ENCODE measurements at places on chromosomes 7 and 10.

DNA sequence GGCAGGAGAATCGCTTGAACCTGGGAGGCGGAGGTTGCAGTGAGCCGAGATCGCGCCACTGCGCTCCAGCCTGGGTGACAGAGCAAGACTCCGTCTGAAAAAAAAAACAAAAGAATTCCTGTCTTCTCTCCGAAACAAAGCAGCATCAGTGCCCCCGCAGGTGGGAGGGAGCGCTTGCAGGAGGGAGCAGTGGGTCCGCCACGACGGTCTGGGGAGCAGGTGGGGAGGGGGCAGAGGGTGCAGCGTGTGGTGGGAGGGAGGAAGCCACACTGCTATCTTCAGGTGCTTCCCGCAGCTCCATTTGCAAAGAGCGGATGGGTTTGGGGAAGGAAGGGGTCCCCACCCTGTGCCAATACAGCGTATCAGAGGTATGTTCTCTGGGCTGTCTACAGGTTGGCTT, 31.7 kb downstream of the LIMK1 start:
- no peak for DNase-seq

DNA sequence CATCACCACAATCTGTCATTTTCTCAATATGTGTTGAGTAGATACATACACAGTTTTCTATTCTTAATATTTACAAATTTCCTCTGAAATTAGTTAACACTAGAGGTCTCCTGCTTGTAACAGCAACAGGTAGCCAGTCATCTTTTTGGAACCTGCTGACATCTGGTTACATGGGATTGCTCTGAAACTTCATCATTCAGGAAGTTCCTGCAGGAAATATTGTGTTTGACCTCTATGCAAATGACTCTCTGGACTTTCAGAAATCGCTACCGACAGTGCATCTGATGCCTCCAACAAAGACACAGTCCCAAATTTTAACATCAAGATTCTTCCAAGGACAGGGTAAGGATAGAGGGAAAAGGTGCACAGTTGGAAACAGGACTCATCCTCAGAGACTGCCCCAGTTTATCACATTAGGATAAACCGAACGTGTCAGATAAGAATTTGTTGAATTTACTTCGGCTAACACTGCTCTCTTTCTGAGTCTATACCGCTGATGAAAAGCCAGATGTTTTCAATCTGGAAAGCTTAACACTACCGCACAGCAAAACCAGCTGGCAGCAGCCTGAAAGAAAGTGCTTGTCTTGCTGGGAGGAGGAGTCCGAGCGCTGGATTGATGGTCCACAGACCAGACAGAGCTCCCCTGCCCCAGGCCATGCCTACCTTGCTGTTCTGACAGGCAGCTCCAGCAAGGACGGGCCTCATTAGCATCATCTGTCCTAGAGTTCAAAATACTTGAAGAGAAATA, 633.4 kb downstream of the PARD3 start:
- no peak for DNase-seq

DNA sequence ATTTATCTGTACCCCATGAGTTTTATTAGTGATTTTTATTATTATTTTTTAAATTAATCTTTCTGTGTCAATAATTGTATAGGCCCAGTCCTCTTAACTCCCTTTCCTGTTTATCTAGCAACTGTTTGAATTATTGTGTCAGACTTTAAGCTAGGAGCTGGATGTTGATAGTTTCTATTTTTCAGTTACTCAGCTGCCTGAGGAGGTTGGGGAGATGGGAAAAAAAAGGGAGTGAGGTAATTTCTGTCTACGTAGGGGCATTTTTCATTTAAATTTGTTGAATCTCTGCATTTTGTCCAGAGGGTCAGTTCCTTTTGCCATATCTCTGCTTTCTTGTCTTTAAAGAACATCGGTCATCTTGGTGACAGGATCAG, 5.0 kb upstream of the ZNF518A start:
- no peak for DNase-seq

- no peak for DNase-seq
These were observed 42.9 kb downstream of the TAX1BP1 start for GRCh38 chr7:27782849-27783248.

- no peak for DNase-seq
These were observed 1.8 kb downstream of the PALD1 start for GRCh38 chr10:70480239-70480861.

GRCh38 chr10:117454502-117454901, 79.3 kb upstream of the PDZD8 start:
- no peak for DNase-seq

DNA sequence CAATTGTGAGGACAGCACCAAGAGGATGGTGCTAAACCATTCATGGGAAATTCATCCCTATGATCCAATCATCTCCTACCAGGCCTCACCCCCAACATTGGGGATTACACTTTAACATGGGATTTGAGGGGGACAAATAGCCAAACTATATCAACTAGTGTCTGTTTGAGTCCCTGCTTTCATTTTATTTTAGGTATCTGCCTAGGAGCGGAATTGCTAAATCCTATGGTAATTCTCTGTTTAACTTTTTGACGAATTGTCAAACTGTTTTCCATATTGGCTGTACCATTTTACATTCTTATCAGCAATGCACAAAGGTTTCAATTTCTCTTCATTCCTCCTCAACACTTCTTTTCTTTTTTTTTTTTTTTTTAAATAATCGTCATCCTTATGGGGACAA, 318.4 kb upstream of the NRP1 start:
- DNase-seq: no peak

DNA sequence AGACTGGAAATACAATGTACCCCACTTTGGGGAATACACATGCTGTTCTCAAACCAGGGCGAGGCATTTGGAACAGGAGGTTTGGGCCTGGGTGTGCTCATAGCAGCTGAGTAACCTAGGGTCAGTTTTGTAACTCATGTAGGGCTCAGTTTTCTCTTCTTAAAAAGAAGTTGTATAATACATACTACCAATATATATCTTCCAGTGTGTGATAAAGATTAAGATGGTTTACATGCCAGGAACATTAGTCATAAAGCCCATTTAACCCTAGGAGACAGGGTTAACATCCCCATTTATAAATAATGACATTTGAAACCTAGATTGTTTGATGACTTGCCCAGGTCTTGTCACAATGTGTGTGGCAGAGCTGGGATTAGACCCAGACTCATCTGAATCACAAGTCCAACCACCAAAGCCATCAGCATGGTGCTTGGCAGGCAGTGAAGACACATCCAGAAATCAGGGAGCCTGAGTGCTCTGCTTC, 6.0 kb downstream of the AKR1B10 start:
- no peak for DNase-seq

DNA sequence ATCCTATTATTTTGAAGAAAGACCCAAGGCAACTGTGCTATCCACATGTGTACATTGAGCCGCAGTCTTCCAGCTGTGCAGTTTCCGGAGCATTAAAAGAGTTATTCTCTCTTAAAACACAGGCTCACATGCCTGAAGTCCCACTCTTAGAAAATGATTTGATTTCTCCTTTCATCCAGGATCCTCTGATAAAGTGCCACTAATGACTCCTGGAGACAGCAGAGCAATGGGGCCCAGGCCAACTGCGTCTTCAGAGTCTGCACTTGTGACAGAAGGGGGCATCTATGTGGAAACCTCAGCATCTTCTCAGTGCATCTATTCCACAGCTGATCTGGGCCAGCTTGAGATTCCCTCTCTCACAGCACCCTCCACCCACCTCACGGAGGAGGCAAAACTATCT, 482.1 kb upstream of the AKR1E2 start:
- DNase-seq: no peak

DNA sequence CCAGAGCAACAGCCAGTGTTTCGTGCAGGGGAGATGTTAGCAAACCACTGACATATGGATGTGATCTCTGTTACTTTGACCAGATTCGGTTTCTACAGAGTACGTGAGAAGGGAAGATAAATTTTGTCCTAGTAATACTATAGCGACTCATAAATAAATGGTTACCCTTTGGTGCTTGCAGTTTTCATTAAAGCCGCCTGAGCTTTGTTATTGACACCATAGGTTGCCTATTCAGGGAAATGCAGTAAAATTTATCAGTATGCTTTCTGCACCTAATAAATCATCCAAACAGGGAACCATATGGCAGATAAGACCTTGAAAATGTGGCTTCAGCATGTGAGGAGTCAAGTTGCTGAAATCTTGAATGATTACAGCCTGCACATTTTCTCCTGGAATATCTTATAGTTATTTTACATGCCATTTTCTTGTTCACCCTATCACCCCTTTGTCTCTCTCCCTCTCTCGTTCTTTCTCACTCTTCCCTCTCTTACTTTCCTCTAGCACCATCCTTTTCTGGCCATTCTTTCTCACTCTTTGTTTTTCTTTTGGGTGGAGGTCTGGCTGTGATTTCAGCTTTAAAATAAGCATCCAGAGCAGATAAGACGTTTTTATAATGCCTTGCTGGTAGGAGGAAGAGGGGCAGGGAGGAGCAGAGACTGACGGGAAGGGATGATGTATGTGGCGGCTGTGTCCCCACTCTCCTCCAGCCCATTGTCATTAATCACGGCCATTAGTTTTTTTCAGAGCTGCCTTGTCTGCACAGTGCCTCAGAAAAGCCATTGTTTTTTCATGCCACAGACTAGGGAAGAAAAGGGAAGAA, 182.5 kb downstream of the LRMDA start:
- peak; percentile 11 for DNase-seq

GRCh38 chr10:17001961-17002749, 127.5 kb downstream of the CUBN start:
- DNase-seq: no peak
